IPS DF 19.7 (cell line): ENCODE measurements at places on chromosomes 4 and X.

- DNase-seq: no peak
These were observed 182.9 kb downstream of the ZIC3 start for GRCh38 chrX:137748827-137749226.

DNA sequence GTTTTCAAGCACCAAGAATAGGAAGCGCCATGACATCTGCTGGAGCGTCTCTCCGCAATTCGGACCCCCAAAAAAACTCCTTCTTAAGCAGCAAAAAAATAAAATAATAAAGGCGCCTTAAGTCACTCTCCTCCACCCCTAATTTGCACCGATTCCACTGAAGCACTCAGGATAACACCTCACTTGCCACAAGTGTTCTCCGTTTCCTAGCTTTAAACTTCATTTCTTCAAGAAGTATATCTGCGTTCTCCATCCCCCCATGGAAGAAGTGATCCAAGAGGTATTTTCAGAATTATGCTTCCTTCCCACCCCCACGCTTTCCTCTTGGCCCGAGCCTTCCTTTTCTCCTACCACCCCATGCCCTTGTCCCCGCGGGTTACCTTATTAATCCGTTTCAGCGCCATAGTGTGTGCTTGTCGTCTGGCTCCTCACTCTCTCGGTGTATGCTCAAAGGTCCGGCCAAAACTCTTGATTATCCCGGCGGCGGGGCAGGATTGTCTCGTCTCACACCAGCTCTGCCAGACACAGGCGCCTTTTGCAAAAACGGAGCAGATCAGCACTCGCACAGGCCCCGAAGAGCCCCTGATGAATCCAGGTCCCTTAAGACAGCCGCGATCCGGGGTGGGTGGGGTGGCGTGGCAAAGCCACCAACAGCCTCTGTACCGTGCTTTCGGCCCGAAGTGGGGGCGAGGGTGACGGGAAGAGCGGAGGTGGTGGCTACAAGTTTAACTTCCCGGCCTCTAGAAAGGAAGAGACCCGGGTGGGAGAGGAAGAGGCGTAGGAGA, 1.1 kb downstream of the UBE2D3 start:
- DNase-seq: no peak

DNA sequence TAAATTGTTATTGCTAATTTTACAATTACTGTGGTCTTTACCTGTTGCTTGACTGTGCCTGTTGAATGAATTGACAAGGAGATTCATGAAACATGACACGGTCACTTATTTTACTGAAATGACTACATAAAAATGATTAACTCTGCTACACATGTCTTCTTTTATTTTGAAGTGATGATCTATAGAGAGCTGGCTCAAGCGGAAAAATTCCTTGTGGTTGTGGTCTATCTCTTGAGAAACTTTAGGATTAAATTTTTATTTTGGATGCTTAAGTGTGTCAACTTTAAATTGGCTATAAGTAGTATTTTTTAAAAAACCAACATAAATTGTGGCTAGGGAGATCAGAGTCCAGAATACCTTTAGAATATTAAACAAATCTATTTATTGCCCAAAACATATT, 131.8 kb upstream of the PITX2 start:
- DNase-seq: no peak

DNA sequence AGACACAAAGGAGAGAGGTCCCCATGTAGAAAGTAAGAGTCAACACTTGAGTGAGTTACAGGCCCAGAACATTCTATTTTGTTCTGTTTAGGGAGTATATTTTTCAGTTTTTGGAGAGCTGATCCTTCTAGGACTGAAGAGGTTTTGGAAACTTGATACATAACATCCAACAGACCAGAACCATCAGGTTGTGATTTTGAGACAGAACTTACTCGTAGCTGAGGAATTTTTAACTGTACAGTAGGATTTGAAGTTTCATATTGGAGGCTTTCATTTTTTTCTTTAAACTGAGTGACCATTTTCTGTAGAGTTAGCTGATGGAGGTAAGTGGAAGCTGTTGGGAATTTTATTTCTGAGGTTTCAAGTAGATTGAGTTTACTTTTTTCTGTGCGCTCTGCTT, 73.3 kb downstream of the NCAPG start:
- no peak for DNase-seq

DNA sequence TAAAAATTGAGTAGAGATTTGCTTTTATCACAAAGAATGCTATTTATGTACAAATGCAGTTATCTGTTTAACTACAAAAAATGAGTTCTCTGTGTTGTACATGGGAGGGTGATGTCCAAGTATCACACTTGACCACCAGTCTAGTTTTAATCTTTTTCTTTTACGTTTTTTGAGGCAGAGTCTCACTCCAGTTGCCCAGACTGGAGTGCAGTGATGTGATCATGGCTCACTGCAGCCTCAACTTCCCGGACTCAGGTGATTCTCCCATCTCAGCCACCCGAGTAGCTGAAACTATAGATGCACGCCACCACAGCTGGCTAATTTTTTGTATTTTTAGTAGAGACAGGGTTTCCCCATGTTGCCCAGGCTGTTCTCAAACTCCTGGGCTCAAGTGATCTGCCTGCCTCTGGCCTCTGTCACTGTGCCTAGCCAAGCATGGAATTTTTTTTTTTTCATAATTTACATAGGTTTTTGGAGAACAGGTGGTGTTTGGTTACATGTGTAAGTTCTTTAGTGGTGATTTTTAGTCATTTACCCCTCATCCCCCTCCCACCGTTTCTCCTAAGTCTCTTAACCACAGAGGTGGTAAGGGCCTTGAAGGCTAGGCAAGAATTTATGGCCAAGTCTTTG, 47.9 kb upstream of the RPA4 start:
- no peak for DNase-seq

GRCh38 chr4:101288365-101289145, 58.8 kb downstream of the PPP3CA start:
- no peak for DNase-seq

- no peak for DNase-seq
These were observed 5.3 kb upstream of the SLC34A2 start for GRCh38 chr4:25650311-25650710.

- DNase-seq: no peak
These were observed 39.1 kb upstream of the UCP1 start for GRCh38 chr4:140607852-140608251.

DNA sequence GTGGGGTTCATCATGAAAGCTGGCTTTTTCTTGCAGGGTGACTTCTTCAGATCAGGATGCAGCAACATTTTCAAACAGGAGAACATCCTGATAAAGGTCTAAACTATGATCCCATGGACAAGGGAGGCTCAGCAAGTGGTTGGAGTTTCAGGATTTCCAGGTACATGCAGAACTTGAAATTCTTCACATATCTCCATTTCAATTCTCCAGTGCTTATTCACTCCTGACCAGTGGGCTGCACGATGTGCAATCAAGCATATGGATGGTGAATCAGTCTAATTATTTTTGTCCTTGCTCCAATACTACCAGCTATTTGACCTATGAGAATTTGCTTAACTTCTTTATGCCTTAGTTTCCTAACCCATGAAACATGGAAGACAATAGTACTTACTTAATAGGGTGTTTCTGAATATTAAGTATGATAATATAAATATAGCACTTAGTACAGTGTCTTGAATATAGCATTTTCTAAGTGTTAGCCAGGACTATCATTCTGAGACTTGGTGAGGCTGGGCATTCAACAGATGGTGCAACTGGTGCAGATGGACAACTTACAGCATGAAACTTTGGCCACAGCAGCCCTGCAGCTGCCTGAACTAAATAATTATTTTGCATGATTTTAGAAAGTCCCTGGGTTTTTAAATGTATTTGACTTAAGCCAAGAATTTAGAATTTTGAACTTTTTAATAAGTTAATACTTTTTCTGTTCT, 92.4 kb downstream of the HPGD start:
- no peak for DNase-seq

- DNase-seq: no peak
These were observed 6.9 kb downstream of the MTMR1 start for GRCh38 chrX:150700107-150700506.

- no peak for DNase-seq
These were observed 211.6 kb downstream of the DCLK2 start for GRCh38 chr4:150289881-150290280.

GRCh38 chrX:15217161-15217560, 52.7 kb downstream of the ASB9 start:
- DNase-seq: no peak

DNA sequence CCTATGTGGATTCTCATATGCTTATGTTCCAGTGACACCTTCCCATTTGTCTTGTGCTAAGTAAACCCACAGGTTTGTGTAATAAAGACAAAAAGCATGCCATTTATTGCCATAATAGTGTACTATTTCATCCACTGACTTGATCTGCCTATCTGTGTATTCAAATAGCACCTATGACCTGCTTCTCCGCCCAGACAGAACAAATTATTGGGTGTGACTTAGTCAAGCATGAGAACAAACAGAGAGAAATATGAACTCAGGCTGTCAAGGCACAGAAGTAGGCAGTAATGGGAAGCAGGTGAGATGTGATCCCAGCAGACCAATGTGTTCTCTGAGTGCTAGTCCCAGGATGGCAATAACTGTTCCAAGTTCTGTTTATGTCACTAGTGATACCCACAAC, 25.4 kb downstream of the ELOVL6 start:
- no peak for DNase-seq

DNA sequence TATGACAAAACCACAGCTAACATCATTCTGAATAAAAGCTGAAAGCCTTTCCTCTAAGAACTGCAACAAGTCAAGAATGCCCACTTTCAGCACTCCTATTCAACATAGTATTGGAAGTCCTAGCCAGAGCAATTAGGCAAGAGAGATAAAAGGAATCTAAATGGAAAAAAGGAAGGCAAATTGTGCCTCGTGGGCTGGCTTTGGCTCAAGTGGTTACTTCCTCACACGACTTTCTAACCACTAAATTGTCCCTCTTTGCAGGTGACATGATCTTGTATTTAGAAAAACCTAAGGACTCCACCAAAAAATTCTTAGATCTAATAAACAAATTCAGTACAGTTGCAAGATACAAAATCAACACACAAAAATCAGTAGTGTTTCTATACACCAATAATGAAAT, 57.2 kb downstream of the SCML2 start:
- DNase-seq: no peak

GRCh38 chr4:87356832-87357526, 34.0 kb downstream of the HSD17B11 start:
- DNase-seq: no peak

DNA sequence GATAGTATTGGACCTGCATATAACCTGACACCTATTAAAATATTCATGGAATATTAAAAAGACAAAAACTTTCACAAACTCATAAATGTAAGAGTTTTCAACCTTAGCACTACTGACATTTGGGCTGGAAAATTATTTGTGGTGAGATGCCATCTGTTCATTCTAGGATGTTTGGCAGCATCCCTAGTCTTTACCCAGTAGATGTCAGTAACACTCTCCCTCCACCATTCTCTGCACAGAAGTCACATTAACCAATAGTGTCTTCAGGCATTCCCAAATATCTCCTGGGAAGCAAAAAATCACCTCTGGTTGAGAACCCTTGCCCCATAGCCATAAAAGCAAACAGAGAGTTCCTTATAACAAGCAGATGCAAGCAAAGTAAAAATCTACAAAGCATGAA, 41.4 kb upstream of the NDST4 start:
- DNase-seq: peak; percentile 23

DNA sequence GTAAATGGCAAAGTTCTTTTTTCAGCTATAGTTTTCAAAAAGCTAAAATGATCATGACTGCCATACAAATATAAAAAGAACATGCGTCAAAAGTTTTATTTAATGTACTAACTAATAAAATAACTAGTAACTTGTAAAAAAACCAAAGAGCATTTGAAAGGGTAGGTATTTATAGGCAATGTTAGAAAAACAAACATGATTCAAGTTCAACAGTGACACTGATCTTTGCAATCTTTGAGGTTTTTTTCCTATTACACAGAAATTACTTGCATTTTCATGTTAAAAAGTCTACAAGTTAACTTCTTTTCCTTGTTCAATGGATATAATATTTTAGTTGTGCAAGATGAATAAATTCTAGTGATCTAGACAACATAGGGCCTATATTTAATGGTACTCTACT, 72.3 kb upstream of the GRID2 start:
- DNase-seq: no peak
